ENCODE measurements at places on chromosomes 2 and 18.

DNA sequence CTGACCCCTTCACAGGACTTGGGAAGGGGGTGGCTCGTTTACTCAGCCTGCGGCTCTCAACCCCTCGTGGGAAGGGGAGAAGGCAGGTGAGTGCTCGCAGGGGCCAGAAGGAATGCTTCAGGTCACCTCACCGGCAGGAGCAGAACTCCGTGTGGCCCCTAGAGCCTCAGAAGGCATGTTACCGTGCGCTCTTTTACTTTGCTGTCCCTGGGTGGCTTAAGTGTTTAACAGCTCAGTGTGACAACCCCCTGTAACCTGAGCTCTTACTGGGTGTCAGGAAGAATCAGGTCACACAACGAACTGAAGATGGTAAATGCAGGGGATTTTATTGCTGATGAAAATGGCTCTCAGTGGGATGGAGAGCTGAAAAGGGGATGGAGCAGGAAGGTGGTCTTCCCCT is 1235.4 kb downstream of the LRP1B start:
- no peak for DNase-seq

GRCh38 chr2:207523005-207523404 is 6.8 kb upstream of the CREB1 start:
- DNase-seq: no peak

DNA sequence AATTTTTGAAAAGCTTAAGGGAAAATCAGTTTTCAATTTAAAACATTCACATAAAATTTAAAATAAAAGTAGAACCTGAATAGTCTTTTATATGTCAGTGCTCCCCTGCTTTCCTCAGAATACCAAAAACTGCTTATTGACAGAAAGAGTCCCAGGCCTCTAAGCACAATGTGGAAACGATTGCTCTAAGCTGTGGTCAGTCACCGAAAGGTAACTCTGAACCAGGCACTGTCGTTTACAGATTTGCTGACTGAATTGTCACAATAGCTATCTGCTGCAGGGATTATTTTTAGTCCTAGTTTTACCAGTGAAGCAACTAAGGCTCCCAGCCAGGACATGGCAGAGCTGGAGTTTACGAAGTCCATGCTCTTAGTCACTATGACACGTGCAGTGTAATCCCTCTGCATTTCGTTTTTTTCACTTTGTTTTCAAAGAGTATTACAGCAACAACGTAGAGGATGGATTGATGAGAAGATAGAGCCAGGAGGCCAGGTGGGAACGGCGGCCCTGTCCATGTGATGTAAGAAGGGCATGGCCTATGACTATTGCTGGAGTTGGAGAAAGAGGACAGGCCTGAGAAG is 28.1 kb upstream of the TMEM247 start:
- DNase-seq: peak; percentile 79

GRCh38 chr2:104340879-104341828 is 512.8 kb upstream of the POU3F3 start:
- DNase-seq: no peak

DNA sequence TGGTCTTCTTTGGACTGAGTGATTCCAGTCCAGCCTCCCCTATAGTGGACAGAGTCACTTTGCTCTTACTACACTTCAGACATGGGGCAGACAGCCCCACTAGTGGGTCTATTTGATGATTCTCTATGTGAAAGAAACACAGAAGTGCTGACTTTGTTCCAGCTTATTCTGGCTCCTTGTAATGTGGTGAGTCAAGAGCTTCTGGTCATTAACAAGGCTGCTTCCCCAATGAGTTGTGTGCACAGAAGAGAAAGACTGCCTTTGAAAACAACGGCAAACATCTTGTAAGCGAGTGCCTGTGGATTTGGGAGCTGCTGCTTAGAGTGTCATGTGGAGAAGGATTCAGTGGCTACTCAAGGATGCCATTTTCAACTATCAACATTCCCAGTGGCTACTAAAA is 39.1 kb downstream of the RMC1 start:
- DNase-seq: no peak

- no peak for DNase-seq
Measured at GRCh38 chr18:76353500-76353899, 141.5 kb downstream of the ZNF516 start.

GRCh38 chr2:48380989-48381625 is 148.8 kb upstream of the STON1 start:
- DNase-seq: no peak

GRCh38 chr2:153100151-153100550 is 378.4 kb downstream of the RPRM start:
- DNase-seq: no peak

DNA sequence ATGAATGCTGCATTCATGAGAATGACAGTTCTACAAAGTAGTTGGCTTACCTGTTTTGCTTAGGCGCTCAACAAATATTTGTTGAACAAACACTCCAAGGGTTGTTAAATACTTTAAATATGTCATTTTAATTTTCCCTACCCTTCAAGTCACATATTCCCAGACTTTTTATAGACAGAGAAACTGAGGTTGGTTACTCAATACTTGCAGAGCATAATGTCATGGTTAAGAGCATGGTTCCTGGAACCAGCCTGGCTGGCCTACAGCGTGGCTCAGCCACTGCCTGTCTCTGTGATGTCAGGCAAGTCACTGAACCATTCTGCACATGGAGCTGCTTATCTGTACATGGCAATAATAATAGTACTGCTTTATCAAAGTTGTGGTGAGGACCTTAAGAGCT is 120.0 kb upstream of the STK17B start:
- DNase-seq: no peak

GRCh38 chr2:20157193-20157891 is 67.6 kb downstream of the SDC1 start:
- no peak for DNase-seq

- DNase-seq: no peak
Measured at GRCh38 chr2:107712857-107713256, 113.8 kb upstream of the RGPD4 start.

DNA sequence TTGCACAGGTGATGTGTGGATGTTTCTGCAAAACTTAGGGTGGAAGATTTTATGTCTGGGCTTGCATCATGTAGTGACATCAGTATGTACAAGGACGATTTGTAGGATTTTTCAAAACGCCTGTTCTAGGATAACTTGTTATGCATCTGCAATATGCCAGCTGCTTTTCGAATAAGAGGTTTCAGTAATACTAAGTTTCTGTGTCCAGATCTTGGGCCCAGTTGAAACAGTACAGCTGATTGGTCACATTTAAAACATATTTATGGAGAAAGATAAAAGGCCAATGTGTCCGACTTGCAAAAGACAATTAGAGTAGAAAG is 1.2 kb downstream of the PTPN4 start:
- no peak for DNase-seq

DNA sequence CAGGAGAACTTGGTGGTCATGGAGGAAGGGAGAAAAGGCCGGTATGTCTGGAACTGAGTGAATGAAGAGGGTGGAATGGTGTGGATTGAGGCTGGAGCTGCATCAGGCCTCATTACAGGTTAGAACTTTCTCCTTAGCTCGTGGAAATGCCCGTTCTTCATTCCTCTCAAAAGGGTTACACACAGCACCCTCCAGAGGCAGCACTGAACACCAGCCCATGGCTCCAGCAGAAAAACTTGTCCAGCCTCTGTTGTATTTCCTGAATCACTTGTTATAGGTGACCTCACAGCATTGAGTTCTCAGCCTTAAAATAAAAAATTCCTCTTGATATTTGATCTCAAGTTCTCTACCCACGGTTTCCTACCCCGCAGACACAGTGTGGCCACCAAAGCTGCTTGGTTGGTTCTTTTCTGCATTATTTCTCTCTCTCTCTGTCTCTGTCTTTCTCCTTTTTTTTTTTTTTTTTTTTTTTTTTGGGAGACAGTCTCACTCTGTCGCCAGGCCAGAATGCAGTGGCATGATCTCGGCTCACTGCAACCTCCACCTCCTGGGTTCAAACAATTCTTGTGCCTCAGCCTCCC is 89.6 kb downstream of the ITGB1BP1 start:
- peak; percentile 82 for DNase-seq

GRCh38 chr18:80239830-80240229 is 7.5 kb downstream of the PARD6G start:
- DNase-seq: no peak

Measured in AG20443 (cell line).